ENCODE measurements at places on chromosomes 1 and 21.

DNA sequence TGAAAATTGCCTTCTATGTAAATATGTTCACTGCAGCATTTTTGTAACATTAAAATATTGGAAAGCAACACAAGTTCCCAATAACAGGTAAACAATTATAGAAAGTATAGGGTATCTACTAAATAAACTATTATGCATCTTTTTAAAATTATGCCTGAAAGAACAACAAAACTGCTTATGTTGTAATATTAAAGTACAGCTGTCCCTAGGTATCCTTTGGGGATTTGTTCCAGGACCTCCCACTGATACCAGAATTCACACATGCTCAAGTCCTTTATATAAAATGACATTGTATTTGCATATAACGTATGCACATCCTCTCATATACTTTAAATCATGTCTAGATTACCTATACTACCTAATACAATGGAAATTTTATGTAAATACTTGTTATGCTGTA lies 121.8 kb upstream of the TNFSF4 start:
- DNase-seq, result no peak

- DNase-seq, result no peak
Measured at GRCh38 chr1:155981266-155982088, 3.1 kb upstream of the ARHGEF2 start.

- no peak for DNase-seq
Measured at GRCh38 chr1:198775606-198776005, 136.8 kb downstream of the PTPRC start.

- DNase-seq, result no peak
Measured at GRCh38 chr21:27572696-27573095, 605.8 kb upstream of the ADAMTS5 start.

DNA sequence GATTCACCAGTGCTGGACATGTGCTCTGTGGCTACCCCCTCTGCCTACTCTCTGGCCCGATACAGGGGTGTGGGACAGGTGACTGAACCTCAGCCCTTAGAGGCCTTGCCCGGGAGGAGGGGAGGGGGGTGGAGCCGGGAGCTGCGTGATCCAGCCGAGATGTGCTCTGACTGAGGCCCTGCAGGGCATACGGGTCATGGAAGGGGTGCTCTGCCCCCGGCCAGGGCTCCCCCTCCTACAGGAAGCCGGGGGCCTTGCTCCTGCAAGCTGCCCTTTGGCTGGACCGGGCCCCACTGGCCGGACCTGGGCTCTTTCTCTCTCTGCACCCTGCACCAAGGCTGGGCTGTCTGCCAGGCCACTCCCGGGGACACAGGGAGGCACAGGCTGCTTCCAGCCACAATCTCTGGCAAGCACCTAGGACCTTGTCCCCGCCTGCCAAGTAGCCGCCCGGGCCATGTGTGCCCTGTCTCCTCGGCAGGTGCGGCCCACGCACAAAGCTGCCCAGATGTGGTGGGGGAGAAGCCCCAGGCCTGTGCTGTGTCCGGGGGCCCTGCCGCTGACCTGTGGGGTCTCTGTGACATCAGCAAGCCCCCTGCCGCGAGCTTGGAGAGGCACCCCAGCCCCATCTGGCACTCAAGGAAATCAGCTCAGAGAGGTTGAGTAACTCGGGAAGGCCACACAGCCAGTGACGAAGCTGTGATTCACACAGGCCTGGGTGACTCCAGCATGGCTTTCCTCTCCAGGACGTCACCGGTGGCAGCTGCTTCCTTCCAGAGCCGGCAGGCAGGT lies 1.5 kb downstream of the SCNN1D start:
- DNase-seq, result no peak

- peak; percentile 86 for DNase-seq
Measured at GRCh38 chr1:184075055-184076029, 23.8 kb downstream of the TSEN15 start.

DNA sequence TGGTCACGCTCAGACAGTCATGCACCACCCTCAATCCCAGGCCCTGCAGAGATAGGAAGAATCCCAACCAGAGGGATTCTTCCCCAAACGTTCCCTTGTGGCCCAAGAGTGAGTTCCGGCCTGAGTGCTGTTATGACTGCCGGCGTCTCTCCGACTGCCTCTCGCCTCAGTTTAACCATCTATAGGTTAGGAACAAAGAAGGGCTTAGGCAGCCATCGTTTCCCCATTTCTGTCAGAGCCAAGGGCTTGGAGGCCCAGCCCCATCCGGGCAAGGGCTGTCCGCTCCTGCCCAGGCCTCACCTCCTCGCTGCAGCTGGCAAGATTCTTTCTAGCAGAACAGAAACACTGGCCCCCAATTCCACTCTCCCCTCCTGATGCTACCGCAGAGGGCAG lies 58.7 kb downstream of the STUM start:
- no peak for DNase-seq

DNA sequence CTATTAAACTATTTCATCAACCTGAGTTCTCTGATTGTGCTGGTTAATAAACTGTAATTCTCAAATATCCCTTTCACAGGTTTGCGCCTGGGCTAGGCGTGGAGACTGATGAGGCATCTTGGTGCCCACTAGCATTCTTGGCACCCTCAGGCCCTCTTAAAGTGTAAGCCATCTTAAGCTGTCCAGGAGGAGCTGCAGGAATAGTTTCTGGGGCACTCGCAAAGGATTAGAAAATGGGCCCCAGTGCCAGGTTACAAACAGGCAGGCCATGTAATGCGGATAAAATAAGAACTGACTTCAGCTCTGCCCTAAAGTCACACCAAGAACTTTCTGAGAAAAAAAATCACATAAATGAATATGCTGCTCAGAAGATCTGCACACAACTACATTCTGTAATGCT lies 1.1 kb downstream of the CASQ2 start:
- DNase-seq, result no peak

DNA sequence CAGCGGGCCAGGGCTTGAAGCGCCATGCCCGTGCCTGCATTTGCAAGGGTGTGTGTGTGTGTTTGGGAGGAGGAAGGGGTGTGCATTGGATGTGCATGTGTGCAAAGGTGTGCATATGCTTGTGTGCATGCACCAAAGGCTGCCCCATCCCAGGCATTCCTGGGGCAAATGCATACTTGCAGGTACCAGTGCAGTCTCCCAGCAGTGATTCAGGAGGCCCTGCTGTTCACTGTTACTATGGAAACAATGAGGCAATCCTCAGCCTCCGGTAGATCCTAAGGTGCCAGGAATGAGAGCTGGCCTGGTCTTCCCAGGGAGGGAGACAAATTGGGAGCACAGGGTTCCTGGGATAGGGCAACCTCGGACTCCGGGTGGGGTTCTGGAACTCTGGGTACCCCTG lies 7.5 kb upstream of the FNDC5 start:
- no peak for DNase-seq

DNA sequence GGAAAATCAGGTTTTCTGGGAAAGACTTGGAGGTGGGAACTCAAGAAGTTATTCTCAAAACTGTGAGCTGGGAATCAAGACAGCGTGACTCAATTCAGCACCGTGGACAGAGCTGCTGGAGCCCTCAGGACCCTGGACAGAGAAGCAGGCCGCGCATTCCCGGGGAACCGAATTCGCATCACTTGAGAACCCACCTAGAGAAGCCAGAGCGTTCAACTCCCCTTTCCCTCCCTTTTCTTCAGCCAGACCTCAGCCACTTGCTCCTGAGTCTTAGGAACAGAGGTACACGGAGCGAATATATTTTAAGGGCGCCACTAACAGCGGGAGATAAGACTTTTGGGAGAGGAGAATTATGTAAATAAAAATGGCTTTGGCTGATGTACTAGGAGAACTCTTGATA lies 2.0 kb upstream of the LIN28A start:
- DNase-seq, result peak; percentile 64

DNA sequence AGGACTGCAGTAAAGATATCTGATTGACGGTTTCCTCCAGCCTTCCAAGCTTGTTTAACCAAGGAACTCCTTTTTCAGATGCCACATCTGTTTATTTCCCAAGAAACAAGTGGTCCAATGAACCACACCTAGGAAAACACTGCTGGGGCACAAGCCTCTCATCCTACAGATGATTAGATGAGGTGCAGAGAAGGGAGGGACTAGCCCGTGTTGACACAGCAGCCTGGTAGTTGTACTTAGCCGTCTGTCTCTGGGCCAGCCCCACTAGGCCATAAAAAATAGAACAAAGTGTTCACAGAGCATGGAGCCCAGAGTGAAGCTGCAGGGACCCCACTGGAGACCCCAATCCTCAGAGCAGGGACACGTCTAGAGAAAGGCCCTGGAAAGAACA lies 32.1 kb downstream of the LRP8 start:
- no peak for DNase-seq

DNA sequence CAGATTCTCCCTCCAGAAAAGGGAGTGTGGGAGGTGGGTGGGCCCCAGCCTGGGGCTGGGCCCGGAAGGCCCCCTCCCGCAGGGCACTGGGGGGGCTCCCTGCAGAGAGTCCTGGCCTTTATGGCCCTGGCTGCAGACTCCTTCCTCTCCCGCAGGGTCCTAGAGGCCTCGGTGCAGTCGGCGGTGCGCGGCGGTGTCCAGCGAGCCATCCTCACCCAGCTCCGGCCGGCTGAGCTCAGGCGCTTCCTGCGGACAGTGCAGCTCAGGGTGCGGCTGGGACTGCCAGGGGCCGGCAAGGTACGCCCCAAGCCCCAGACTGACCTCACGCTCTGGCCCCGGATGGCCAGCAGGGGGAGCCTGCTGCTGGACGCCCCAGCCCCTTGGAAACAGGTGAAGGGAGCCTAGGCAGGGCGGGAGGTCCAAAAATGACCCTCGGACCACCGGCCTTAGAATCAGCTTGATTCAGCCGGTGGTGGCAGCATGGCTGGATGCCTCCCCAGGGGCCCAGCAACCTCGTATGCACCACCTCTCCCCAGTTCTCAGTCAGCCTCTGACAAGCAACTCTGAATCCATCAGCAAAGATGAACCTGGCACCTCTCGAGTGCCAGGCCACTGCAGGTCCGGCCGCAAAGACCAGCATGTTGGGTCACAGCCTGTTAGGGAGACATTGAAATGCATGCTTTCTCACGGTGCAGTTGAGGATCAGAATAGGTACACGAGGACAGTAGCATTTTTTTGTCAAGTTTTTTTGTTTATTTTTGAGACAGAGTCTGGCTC lies 20.6 kb downstream of the MTHFR start:
- no peak for DNase-seq

DNA sequence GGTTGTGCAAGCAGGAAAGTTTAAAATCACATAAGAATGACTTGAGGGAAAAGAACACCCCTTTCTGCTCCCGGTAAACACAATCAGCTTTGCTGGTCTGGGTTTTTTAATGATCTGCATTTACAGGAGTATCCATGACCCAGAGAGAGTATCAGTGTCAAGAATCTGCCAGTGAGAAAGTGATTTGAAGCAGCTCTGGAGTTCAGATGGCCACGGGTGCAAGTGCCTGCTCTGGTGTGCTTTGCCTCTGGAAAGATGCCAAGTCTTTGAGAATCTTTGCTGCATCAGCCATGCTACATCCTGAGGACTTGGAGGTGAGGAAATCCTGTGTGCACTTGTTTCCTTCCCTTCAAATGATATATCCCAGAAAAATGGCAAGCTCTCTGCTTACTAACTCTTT lies 18.6 kb upstream of the MYSM1 start:
- no peak for DNase-seq

GRCh38 chr1:73909043-73909562 lies 288.9 kb downstream of the LRRIQ3 start:
- no peak for DNase-seq

DNA sequence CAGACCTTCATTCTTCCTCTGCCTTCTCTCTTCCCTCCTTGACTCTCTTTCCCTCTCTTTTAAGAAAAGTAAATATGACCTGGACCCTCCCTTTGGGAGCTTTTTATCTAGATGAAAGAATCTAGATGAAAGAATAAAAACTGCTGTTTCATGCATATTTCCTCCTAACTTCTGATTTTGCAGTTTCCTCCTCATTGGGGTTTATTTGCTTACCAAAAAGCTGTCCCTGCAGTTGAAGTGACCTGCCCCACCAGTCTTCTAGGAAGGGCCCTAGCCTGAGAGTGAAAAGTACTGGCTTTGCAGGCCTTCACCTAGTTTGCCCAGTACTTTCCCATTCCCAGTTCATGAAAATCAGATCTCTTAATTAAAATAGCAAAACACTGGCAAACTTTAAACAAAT lies 28.3 kb upstream of the CACYBP start:
- DNase-seq, result no peak

DNA sequence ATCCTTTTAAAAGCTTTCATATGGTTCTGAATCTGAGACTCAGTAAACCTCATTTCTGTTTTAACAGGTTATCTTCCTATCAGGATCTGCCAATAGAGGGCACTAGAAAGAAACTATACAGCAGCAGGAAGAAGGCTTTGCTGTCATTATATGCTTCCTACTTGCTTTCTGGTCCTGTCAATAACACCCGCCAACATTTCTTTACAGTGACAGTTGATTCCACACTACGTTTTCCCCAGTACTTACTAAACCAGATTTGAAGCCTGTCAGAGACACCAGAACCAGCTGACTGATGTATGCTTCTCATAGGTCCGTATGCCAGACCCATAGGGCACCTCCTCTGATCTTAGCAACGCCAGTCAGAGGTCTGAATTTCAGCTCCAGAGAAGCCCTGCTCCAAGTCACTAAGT lies 341.0 kb upstream of the NEGR1 start:
- peak; percentile 66 for DNase-seq

- DNase-seq, result no peak
Measured at GRCh38 chr1:104574620-104575019, 824.9 kb downstream of the AMY1C start.

DNA sequence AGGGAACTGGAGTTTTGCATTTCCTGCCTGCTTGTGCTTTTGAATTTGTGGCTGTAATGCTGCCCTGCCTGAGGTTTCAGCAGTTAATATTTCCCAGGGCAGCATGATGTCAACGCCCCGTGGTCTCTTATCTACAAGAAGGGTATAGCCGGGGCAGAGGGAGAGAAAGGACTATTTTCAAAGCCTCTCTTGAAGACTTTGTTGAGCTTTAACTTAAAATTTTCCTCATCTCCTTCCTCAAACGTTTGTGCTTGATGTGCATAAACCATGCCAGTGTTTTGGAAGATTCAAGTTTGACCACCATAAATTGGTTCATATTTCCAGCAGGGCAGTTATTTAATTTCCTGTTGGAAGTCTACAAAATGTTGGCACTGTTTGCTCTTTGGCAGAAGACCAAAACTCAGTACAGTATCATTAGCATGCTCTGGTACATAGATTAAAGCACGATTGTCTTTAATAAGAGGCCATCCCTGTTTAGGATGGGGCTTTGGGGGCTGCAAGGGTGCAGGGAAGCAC lies 43.4 kb downstream of the ROR1 start:
- no peak for DNase-seq
